ENCODE measurements at places on chromosomes 7 and 10.

DNA sequence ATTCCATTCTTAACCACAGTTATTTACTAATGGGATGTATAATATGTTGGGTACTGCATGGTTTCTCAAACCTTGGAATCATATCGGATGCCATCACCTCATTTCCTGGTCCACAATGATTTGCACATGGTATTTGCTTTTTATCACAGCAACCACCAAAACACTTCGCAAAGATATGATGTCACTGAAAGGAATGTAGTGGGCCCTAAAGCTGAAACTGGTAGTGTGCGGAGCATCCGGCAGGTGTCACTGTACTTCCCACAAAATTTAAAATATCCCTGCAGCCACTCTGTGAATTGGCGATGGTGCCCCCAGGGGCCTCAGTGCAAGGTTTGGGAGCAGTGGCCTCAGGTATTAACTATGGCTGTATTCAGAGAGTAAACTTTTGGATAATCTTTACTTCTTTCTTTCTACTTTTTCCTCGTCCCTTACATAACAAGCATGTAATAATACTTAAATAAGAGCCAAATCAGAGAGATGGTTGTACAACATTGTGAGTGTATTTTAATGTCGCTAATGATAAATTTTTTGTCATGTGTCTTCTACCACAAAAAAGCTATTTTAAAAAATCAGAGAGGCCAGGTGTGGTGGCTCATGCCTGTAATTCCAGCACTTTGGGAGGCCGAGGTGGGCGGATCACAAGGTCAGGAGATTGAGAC is 66.2 kb downstream of the FAM241B start:
- no peak for DNase-seq
- no peaks in the 10 kb centered on the region for H3K36me3 ChIP-seq
- H3K27me3 ChIP-seq = no peaks in the 10 kb centered on the region
- no peaks in the 10 kb centered on the region for H3K4me1 ChIP-seq
- H3K4me3 ChIP-seq = no peak overlapping the region
- no peak overlapping the region for H3K27ac ChIP-seq

- H3K4me3 ChIP-seq = no peak overlapping the region
- H3K4me1 ChIP-seq = peaks cover 15% of the 10 kb centered on the region
- no peaks in the 10 kb centered on the region for H3K27me3 ChIP-seq
- H3K36me3 ChIP-seq = no peaks in the 10 kb centered on the region
These were observed 168.3 kb upstream of the AUTS2 start for GRCh38 chr7:69429911-69430383.

- no peak for DNase-seq
- H3K27me3 ChIP-seq = no peaks in the 10 kb centered on the region
- H3K4me1 ChIP-seq = peaks cover 6% of the 10 kb centered on the region
- no peak overlapping the region for H3K27ac ChIP-seq
- H3K36me3 ChIP-seq = no peaks in the 10 kb centered on the region
- H3K4me3 ChIP-seq = no peak overlapping the region
These were observed 37.7 kb downstream of the PRSS2 start for GRCh38 chr7:142808461-142808801.

DNA sequence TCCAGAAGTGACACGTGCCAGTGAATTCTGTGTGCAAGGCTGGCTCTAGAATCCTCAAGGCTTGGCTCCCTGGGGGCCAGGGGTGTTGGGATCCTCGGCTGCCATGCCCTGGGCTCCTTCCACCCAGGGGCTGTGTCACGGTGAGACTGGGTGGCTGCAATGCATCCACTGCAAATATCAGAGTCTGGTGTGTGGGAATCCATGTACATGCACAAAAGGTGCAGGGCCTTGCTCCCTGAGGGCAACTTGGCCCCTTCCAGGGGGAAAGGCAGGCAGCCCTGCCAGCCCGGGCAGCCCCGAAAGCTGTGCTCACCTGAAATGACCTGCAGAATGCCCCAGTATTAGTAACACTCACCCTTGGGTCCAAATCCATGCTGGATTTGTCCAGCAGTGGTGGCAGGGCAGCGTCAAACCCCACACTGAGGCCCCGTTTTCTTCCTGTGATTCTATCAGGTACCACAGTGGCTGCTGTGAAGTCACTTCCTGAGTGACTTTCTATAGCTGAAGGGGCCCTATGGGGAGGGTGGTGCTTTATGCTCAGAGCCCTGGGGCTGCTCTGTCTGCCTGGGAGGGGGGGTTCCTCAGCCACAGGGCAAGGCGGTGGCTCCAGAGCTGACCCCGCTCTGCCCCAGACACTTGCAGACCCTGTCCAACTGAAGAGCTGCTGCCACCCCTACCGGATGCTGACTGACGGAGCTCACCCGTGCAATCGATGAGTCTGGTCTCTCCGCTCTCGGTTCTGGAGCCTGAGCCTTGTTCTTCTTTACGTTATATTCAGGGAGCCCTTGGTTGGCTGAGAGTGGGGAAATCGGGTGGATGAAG is 317.7 kb downstream of the GLRX3 start:
- no peaks in the 10 kb centered on the region for H3K36me3 ChIP-seq
- H3K4me3 ChIP-seq = no peak overlapping the region
- no peak overlapping the region for H3K27ac ChIP-seq
- H3K4me1 ChIP-seq = no peaks in the 10 kb centered on the region

DNA sequence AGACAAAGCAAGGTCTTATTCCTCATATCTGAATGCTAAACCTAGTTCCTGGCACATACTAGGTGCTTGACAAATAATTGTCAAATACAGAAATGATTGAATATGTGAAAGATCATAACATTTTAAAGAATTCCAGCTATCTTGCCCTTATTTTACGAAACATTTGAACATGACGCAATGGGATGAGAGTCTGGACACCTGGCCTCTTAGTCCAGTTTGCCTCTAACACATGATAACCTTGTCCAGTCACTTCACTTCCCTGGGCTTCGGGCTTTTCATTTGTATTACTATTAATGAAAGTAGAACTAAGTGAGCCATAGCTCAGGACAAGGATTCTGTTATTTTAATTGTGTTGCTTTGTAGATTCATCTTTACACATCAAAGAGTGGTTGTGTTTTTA is 32.6 kb downstream of the PNLIPRP3 start:
- H3K4me3 ChIP-seq = no peak overlapping the region
- no peak for DNase-seq
- no peaks in the 10 kb centered on the region for H3K27me3 ChIP-seq
- H3K4me1 ChIP-seq = no peaks in the 10 kb centered on the region

DNA sequence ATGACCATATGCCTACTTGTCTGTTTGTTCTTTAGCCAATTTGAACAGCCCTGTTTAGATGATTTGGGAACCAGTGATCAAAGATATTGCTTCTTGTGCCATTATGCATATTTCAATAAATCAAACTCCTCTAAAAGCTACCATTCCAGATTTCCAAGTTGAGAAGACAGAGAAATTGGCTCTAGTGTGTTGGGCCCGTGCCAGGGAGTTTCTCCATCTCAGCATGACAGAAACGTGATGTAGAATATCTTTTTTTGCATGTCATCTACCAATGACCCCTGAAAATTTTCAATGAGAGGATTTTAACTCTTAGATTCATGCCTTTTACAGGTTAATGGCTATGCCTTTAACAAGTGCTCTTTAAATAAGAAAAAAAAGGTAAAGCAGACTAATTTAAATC is 50.7 kb upstream of the CABCOCO1 start:
- no peaks in the 10 kb centered on the region for H3K4me1 ChIP-seq
- H3K27ac ChIP-seq = no peak overlapping the region
- no peaks in the 10 kb centered on the region for H3K36me3 ChIP-seq
- no peak overlapping the region for H3K4me3 ChIP-seq
- no peak for DNase-seq
- no peaks in the 10 kb centered on the region for H3K27me3 ChIP-seq

GRCh38 chr10:60883187-60883586 is 60.8 kb downstream of the RHOBTB1 start:
- no peak overlapping the region for H3K27ac ChIP-seq
- no peaks in the 10 kb centered on the region for H3K27me3 ChIP-seq
- no peak overlapping the region for H3K4me3 ChIP-seq
- H3K36me3 ChIP-seq = peaks cover 9% of the 10 kb centered on the region
- H3K4me1 ChIP-seq = no peaks in the 10 kb centered on the region

DNA sequence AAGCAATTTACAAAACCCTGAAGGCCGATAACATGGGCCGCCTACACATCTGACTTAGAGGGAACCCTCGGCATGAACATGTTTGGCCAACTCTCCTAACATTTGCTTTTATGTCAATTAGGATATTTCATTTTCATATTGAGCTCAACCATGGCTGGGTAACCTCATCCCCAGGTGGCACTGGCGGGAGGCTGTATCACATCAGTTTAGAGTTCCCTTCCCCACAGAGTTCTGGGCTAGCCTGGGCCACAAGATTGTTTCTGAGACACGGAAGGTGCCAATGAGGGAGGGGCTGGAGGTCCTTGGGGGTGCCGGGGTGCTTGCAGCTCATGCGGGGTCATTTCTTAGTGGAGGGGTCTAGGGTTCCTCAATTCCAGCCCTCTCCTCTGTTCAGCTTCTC is 386.5 kb upstream of the MKI67 start:
- H3K4me1 ChIP-seq = peaks cover 12% of the 10 kb centered on the region
- H3K36me3 ChIP-seq = no peaks in the 10 kb centered on the region
- no peaks in the 10 kb centered on the region for H3K27me3 ChIP-seq

DNA sequence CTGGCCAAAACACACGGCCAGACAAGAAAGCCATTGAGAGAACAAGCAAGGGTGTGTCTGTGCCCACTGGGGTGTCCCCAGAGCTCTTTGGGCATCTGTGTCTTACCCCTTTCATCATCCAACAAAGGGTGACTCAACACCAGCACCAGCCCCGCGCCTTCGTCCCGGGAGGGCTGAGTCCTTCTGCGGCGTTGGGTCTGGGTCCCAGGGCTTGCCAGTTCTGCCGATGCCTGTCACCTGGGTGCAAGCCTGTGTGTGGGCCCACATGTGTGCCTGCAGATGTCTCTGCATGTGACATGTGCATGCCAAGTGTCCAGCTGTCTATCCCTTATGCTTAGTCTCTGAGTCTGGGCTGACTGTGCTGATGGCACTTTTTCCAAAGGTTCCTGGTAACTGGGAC is 24.4 kb upstream of the ELN start:
- DNase-seq = no peak
- H3K4me3 ChIP-seq = no peak overlapping the region
- H3K4me1 ChIP-seq = peaks cover 37% of the 10 kb centered on the region
- H3K36me3 ChIP-seq = no peaks in the 10 kb centered on the region
- no peaks in the 10 kb centered on the region for H3K27me3 ChIP-seq
- H3K27ac ChIP-seq = no peak overlapping the region

- H3K4me1 ChIP-seq = no peaks in the 10 kb centered on the region
- no peak for DNase-seq
- H3K4me3 ChIP-seq = no peak overlapping the region
- H3K27me3 ChIP-seq = no peaks in the 10 kb centered on the region
- no peak overlapping the region for H3K27ac ChIP-seq
These were observed 336.2 kb downstream of the PHTF2 start for GRCh38 chr7:78134774-78135173.

GRCh38 chr7:66913118-66914037 is 7.6 kb upstream of the TMEM248 start:
- no peaks in the 10 kb centered on the region for H3K27me3 ChIP-seq
- no peak overlapping the region for H3K27ac ChIP-seq
- H3K4me1 ChIP-seq = no peaks in the 10 kb centered on the region
- H3K36me3 ChIP-seq = no peaks in the 10 kb centered on the region

- no peaks in the 10 kb centered on the region for H3K27me3 ChIP-seq
- no peak overlapping the region for H3K4me3 ChIP-seq
- no peak overlapping the region for H3K27ac ChIP-seq
- DNase-seq = no peak
- no peaks in the 10 kb centered on the region for H3K36me3 ChIP-seq
These were observed 295.0 kb upstream of the LYZL1 start for GRCh38 chr10:28993861-28994260.

GRCh38 chr10:70510904-70511303 is 32.3 kb downstream of the PALD1 start:
- DNase-seq = no peak
- H3K27me3 ChIP-seq = no peaks in the 10 kb centered on the region
- peaks cover 76% of the 10 kb centered on the region for H3K4me1 ChIP-seq
- peaks cover 6% of the 10 kb centered on the region for H3K36me3 ChIP-seq
- peak overlapping the region; percentile 65 for H3K27ac ChIP-seq

GRCh38 chr10:98673171-98673782 is 226.5 kb upstream of the HPS1 start:
- DNase-seq = no peak
- H3K4me3 ChIP-seq = no peak overlapping the region
- no peaks in the 10 kb centered on the region for H3K27me3 ChIP-seq
- no peaks in the 10 kb centered on the region for H3K36me3 ChIP-seq
- no peaks in the 10 kb centered on the region for H3K4me1 ChIP-seq

- no peaks in the 10 kb centered on the region for H3K27me3 ChIP-seq
- no peak for DNase-seq
- no peaks in the 10 kb centered on the region for H3K36me3 ChIP-seq
- no peaks in the 10 kb centered on the region for H3K4me1 ChIP-seq
These were observed 28.7 kb downstream of the VTI1A start for GRCh38 chr10:112475575-112476218.

- no peaks in the 10 kb centered on the region for H3K36me3 ChIP-seq
- H3K4me1 ChIP-seq = no peaks in the 10 kb centered on the region
- no peak overlapping the region for H3K27ac ChIP-seq
- H3K4me3 ChIP-seq = no peak overlapping the region
- DNase-seq = no peak
These were observed 246.7 kb upstream of the CTBP2 start for GRCh38 chr10:125407000-125407502.

DNA sequence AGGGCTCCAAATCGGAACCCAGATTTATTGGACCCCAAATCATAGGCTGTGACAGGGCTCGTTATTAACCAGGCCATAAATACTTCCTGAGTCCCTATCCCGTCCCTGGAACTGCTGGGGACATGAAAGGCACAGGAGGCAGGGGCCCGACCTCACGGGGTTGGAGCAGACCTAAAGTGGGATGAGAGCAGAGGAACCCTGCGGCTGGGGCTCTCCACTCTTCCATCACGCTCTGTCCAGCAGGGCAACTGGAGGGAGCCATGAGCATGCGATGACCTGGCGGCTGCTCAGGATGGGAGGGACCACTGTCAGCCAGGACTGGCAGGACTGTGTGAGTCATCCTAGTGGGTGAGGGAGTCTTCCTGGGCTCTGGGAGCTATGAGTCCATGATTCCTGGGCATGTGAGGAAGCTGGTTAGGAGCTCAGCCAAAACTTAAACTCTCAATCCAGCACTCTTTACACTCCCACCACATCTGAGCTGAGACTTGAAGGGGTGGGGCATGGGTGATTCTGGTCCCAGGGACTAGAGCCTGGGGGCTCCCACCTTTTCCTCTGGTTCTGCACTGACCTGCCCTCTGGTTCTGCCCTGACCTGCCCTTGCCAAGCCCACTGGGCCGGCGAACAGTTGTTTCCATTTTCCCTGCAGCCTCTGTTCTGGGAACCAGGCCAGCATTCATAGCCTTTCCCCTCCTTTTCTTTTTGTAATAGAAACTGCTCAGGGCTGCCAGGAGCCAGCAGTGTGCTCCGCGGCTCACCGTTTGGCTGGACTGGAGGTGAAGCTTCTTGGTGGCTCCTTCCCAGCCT is 47.1 kb downstream of the SYPL1 start:
- H3K27me3 ChIP-seq = peaks cover 7% of the 10 kb centered on the region
- H3K4me1 ChIP-seq = peaks cover 23% of the 10 kb centered on the region
- no peaks in the 10 kb centered on the region for H3K36me3 ChIP-seq
- peak; percentile 71 for DNase-seq
- peak overlapping the region; percentile 79 for H3K27ac ChIP-seq
- H3K4me3 ChIP-seq = peak overlapping the region; percentile 9

DNA sequence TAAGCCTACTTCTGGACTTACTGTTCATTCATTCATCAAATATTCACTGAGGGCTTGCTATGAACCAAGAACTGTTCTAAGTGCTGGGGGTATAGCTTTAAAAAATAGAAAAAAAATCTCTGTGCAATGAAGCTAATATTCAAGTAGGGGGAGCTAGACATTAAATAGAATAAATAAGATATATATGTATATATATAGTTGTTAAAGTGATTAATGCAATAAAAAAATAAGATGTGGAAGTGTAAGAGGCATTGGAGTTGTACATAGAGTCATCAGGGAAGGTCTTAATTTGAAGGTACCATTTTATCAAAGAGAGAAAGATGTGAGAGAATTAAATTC is 181.2 kb upstream of the AGR3 start:
- DNase-seq = no peak
- no peaks in the 10 kb centered on the region for H3K36me3 ChIP-seq
- H3K4me3 ChIP-seq = no peak overlapping the region
- no peak overlapping the region for H3K27ac ChIP-seq
- H3K27me3 ChIP-seq = no peaks in the 10 kb centered on the region

Data from spinal cord (tissue), 10 donors.